ENCODE measurements at places on chromosomes 3 and 15. TPM values are rescaled to one million over a fixed set of nuclear protein-coding genes. Genes with fewer than 3 reads are reported as not detected.

GRCh38 chr3:138072796-138073195 is 42.6 kb downstream of the DZIP1L start:
- no peak for DNase-seq

GRCh38 chr15:57213862-57214261 is 162.4 kb upstream of the CGNL1 start:
- no peak for DNase-seq

Gene COLQ
- 6.1 TPM for polyA plus RNA-seq

- DNase-seq = no peak
These were observed 28.5 kb downstream of the MCTP2 start for GRCh38 chr15:94259863-94260262.

DNA sequence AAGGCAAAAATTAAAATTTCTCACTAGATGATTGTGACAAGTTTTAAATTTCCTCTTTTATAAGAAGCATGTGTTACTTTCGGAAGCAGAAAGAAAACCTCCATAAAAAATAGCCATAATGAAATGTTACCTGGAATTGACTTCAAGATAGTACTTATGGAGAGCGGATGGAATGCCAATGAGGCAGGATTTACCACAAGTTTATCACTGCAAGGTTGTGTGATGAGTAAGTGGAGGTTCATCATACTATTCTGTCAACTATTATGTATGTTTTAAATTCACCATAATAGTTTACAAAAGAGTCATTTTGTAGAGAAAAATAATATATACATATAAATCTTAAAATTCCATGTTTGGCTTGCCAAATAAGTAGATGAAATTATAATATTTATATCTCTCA is 230.3 kb downstream of the SCAPER start:
- no peak for DNase-seq

GRCh38 chr15:50277370-50277769 is 11.8 kb upstream of the HDC start:
- no peak for DNase-seq

Gene LDHAL6B
- 0.14 TPM for polyA plus RNA-seq

- no peak for DNase-seq
These were observed 16.8 kb downstream of the FGF7 start for GRCh38 chr15:49439678-49440395.

Gene ZNF80
- polyA plus RNA-seq = not detected

DNA sequence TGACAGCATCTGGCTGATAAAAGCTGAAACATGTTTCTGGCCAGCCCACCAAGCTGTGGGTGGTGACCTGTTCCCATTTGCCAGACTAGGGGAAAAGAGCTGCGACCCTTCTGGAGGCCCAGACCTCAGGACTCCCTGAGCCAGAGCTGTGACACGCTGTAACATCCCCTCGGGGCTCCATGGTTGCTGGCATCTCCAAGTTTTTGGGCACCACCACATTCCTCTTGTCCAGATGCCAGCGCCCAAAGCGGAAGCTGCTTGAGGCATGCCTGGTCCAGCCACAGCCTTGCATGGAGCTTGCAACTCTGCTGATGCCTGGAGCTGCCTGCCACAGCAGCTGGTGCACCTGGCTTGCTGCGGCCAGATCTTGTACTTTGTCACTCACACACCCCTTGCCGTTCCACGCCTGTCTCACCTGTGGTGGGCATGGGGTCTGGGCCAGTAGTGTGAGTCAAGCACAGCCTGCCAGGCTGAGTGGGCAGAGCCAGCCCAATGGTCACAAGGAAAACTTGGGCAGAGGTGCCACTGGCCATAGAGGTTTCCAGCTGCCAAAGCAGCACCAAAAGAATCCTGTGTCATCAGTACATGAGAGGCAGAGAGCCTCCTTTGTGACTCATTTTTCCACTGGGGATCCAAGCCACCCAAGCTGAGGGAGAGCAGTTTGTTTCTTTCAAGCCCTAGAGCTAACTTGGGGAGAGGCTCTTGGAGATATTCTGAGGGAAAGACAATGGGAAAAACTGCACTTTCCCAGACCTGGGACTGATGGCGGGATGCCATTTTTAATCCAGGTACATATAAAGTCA is 45.7 kb upstream of the PTX3 start:
- no peak for DNase-seq

GRCh38 chr3:140023616-140024530 is 88.9 kb downstream of the CLSTN2 start:
- DNase-seq = no peak

Gene MESP2
- polyA plus RNA-seq = 0.37 TPM

Gene SAMD7
- not detected for polyA plus RNA-seq

- no peak for DNase-seq
These were observed 14.5 kb downstream of the SETD2 start for GRCh38 chr3:47149339-47149933.

Gene SLC9C1
- polyA plus RNA-seq = 0.70 TPM

Gene BTLA
- 0.37 TPM for polyA plus RNA-seq

Gene SYNPR
- not detected for polyA plus RNA-seq

DNA sequence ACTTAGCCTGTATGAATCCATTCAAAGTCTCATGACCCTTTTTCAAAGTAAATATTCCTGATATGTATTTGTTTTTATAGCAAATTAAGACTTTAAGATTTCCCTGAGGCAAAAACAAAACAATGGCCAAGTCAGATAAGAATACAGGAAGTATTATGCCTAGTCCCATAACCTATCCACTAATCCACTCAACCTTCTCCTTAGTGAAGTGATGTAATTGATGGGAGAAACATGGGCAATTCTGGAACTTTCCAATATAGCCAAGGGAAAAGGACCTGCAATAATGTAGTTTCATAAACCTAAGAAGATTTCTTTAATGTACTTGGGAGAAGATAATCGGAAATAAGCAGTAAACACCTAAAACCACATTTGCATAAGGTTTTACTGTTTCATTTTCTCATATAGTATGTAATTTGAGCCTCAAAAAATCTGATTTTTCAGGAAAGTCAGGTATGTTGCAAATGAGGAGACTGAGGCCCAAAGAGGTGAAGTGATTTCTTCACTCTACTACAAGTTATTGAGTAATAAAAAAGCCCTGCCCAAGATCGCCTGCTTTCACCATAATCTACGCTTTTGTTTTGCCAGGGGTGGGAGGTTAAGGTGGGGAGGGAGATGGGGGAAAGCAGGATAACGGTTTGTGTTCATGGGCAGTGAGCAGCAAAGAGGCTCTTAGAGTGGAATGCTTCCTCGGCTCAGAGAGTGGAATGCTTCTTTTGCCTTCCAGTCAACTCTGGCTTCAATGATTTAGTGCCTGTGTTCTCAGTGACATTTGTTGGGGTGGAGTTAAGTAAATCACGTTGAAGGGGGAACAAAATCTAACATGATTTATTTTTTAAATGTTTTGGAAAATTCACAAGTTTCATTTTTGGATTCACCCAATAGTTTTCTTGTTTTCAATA is 95.0 kb upstream of the FNDC3B start:
- no peak for DNase-seq

DNA sequence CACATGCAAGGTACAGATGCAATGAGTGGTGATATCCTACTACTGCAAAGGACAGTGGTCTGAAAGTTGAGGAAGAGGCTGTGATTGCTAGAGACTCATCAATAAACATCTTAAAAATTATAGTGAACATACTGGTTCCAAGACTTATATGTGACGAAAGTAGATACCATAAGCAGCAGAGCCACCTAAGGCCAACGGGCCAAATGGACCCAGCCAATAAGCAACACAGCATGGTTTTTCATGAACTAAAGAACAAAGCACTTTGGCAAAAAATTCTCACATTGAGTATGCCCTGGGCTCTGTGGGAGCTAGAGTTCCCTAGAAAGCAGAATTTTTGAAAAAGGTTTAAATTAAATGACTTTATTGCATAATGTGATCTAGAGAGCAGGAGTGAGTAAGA is 272.1 kb downstream of the SI start:
- DNase-seq = no peak

- no peak for DNase-seq
These were observed 5.7 kb downstream of the MORF4L1 start for GRCh38 chr15:78878356-78878755.

DNA sequence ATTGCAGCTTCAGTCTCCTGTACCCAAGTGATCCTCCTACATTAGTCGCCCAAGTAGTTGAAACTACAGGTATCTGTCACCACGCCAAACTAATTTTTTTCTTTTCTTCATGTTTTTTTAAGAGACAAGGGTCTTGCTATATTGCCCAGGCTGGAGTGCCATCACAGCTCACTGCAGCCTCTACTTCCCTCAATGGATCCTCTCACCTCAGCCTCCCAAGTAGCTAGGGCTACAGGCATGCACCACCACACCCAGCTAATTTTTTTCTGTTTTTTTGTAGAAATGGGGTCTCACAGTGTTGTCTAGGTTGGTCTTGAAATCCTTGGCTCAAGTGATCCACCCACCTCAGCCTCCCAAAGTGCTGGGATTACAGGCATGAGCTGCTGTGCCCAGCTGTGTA is 89.5 kb downstream of the ZNF609 start:
- no peak for DNase-seq

GRCh38 chr3:158313338-158313927 is 203.5 kb downstream of the RSRC1 start:
- DNase-seq = peak; percentile 6

Gene CD80
- polyA plus RNA-seq = 0.23 TPM

GRCh38 chr15:79352206-79352605 is 41.3 kb downstream of the TMED3 start:
- DNase-seq = no peak

- DNase-seq = no peak
These were observed 447.3 kb upstream of the ARHGEF26 start for GRCh38 chr3:153673853-153674252.

Gene TNNC1
- 6.6 TPM for polyA plus RNA-seq

DNA sequence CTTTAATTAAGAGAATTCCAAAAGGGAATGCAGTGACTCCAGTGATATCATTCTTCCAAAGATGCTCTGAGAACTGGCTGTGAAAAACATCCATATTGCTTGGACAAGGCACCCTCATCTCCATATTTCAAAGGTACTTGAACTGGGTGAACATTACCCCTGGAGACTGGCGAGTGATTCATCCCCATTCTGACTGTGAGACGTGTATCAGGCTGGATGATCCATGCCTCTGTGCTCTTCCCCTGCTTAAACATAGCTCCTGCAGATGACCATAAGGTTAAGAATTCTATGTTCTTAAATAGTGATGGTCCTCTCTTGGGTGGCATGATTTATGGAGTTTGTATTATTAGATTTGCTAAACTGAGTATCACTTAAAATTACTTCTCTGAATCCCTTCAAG is 137.8 kb downstream of the GABRB3 start:
- DNase-seq = no peak

Gene REC114
- not detected for polyA plus RNA-seq

DNA sequence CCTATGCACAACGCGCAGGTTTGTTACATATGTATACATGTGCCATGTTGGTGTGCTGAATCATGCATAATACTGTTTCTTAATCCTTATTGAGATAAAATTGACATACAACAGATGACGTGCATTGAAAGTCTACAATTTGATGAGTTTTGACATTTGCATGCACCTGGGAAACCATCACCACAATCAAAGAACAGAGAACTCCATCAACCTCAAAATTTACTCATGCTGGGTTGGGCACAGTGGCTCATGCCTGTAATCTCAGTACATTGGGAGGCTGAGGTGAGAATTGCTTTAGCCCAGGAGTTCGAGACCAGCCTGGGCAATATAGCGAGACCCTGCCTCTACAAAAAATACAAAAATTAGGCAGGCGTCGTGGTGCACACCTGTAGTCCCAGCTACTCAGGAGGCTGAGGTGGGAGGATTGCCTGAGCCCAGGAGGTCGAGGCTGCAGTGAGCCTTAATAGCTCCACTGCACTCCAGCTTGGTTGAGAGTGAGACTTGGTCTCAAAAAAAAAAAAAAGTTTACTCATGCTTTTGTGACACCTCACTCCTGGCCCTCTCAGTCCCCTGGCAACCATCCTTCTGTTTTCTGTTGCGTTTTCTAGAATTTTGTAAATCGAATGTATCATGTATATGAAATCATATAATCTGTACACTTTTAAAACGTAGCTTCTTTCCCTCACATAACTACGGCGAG is 56.6 kb downstream of the BHLHE40 start:
- DNase-seq = no peak

- DNase-seq = no peak
These were observed 88.4 kb upstream of the GALNT15 start for GRCh38 chr3:16085884-16086608.

GRCh38 chr15:34038871-34039789 is at the start of gene AVEN:
Gene AVEN, minus strand, starts transcription at chr15:34039204. Its CDS starts 158 bp downstream, at chr15:34039046.
- no peak for DNase-seq

GRCh38 chr3:7576071-7576470 is 715.2 kb downstream of the GRM7 start:
- no peak for DNase-seq

Gene TMIE
- 1.0 TPM for polyA plus RNA-seq

Gene PIK3CA
- polyA plus RNA-seq = 28.9 TPM

GRCh38 chr3:45214061-45214680 is 11.9 kb downstream of the TMEM158 start:
- no peak for DNase-seq

Gene WWTR1
- polyA plus RNA-seq = 108 TPM

Gene MRAS
- 34.8 TPM for polyA plus RNA-seq

DNA sequence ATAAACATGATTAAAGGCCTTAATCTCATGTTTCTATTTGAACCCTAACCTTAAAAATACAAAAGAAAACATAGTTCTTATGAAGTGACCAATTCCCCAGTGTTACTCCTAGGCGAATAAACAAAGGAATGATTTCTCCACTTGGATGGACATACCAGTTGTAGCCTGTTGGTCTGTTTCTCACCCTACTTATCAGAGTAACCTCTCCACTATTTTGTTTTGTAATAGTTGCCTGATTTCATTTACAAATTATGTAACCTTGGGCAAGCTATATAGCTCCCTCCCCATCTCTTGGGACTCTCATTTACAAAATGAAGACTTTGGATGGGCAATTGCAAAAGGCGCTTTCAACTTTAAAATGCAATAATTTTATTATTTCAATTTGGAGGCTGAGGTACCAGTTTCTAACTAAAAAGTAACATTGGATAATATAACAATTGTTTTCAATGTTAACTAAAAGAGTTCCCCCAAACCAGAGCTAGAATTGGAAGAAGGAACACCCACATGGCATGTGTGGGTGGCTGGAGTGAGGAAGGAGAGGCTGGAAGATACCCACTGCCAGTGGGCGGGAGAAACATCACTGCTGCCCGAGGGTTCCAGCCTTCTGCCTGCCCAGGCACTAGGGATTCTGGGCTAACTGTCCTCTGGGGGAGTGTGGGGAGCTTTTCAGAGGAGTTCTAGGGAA is 74.2 kb downstream of the RFTN1 start:
- no peak for DNase-seq

- DNase-seq = no peak
These were observed 422.2 kb downstream of the TBC1D5 start for GRCh38 chr3:17320266-17320665.

Gene HCLS1
- polyA plus RNA-seq = 8.8 TPM

Gene GOLGA8J
- polyA plus RNA-seq = 1.6 TPM

Gene ZDHHC19
- not detected for polyA plus RNA-seq

Gene TMEM207
- polyA plus RNA-seq = 22.1 TPM

Gene MAP3K13
- 45.6 TPM for polyA plus RNA-seq

Gene GRM7
- polyA plus RNA-seq = 2.2 TPM

GRCh38 chr15:58466566-58466965 is 34.8 kb downstream of the LIPC start:
- no peak for DNase-seq

DNA sequence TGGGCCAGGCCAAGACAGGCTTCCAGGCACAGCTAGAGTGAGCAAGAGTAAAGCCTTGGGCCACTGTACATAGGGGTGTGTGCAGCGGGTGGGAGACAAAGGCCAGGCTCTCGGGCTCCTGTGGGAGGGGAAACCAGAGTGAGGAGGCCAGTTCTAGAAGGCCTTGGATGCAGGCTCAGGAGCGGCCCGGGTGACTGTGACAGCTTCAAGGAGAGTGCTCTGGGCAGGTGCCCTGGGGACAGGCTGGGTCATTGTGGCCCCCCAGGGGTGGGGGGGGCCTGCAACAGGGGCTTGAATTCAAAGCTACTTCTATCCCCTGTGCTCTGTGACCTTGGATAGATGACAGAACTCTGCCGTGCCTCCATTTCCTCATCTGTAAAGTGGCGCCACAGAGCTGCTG is 109.2 kb downstream of the DNAJB8 start:
- no peak for DNase-seq
